ENCODE measurements at places on chromosomes 2 and 18.

DNA sequence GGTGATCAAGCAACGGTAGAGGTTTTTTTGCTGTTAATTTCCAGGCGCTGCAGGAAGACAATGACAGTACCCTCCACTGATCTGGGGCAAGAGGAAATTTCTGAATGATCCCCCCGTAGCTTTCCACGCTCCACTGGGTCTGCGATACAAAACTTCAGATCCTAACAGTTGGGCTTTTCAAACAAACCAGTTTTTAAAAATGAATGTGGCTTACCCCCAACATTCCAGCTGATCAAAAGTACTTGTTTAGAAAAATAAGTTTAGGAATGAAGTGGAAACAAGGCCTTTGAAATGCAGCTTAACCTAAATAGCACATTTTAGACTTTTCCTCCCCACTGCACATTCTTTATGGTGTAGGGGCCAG, 5.7 kb downstream of the ZFP36L2 start:
- no peak for DNase-seq

DNA sequence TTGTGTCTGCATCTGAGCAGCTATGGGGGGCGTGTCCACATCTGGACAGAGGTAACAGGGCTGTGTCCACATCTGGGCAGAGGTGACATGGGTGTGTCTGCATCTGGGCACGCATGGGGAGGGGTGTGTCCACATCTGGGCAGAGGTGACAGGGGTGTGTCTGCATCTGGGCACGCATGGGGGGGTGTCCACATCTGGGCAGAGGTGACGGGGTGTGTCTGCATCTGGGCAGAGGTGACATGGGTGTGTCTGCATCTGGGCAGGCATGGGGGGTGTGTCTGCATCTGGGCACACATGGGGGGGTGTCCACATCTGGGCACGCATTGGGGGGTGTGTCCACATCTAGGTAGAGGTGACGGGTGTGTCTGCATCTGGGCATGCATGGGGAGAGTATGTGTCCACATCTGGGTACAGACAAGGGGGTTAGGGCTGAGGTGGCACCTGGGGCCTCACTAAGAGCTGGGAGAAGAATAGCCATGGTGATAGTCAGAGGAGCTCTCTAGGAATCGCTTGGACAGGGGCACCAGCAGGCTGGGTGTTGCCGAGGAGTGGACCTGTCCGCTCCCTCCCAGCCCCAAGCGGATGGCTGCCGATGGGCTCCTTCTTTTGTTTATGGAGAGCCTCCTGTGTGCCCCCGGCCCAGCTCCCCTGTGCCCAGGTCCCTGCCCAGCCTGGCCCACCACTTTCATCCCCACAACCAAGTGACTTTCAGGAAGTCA, 177.8 kb downstream of the EIPR1 start:
- DNase-seq = no peak

GRCh38 chr18:36392164-36392978, 94.9 kb downstream of the FHOD3 start:
- DNase-seq = no peak

DNA sequence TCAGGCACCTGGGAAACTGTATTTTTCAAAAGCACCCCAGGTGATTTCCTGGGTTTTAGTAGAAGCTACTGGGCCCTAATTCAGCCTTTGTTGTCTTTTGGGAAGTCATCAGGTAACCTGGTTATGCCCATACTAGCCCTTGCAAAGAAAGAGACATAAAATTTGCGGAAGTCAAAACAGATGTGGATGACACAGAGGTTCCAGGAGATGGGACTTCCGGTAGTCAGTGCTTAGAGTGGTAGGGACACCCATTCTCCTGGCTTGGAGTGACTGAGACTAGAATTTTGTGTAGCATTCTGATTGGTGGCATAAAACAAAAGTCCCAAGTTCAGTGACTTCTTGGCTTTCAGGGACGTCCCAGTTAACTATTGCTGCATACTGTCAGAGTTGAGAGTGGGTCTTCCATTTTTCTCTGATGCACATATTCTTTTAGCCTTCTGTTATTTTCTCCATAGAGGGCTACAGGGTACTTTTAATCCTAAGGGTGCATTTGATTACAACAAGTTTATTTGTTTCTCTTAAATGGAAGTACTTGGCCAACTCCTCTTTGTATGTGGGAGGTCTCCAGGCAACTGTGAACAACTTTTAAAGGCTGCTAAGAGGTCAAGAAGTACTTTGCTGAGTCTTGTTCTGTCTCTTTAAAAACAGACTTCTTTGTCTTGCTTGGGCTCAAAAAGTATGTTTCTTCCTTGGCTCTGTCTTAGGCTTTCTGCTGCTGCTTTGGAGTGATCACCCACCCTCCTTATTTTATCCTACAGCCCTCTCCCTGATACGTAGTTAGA, 8.8 kb downstream of the NAB1 start:
- no peak for DNase-seq
